ENCODE measurements at places on chromosomes 12 and 14.

GRCh38 chr12:66388517-66388916, 86.2 kb downstream of the HELB start:
- no peak for DNase-seq

DNA sequence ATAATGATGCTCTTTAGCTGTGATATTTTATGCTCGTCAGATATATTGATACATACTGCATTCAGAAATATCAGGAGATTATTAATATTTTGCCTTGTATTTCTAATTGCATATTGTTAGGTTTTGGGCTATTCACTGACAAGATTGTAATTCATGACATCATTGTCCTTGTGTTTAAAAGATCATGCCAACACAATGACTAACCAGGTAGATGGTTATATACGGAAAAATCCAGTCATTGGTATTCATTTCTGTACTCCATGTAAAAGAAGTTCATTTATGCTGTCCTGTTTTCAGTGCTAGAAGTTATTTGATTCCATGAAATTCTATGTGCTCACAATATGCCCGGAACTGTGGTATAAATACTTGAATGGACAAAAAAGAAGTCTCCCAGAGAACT, 107.5 kb downstream of the KITLG start:
- DNase-seq, result no peak

GRCh38 chr14:39351708-39352107, 80.5 kb downstream of the FBXO33 start:
- no peak for DNase-seq

DNA sequence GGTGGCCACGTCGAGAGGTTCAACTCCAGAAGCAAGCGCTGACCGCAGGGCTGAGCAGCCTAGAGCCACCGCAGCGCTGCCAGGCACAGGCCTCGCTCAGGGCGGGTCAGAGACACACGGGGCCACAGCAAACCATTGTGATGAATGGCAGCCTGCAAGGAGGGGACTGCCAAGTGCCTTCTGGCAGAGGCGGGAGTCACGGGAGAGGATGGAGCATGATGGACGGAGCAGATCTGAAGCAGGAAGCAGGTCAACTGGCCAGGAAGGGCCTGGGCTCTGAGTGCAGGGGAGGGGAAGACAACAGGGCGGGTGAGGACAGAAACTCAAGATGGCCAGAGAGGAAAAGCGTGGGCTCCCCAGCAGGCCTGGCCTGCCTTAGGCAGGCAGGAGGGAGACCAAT, 49.8 kb downstream of the CDC42BPB start:
- DNase-seq, result peak; percentile 30

GRCh38 chr14:40691066-40691465, 915.6 kb upstream of the LRFN5 start:
- no peak for DNase-seq

DNA sequence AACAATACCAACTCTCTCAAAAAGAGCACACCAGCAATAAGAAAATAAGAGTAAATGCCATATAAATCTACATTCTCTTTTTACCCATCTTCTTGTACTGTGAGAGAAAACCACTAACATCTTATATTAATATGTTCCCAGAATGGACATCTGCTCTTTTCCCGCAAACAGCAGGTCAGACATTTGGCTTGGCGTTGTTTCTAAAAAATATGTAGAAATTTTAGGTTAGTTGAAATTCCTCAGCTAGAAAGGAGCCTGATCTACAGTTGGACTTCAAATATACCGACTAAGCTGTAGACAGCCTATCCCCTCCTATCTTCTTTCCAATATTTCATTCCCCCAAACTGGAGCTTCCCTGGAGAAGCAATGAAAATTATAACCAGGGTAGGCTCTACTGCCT, 88.7 kb downstream of the PPP2R5E start:
- no peak for DNase-seq
